Pericardium fibroblast (primary cell): ENCODE measurements at places on chromosomes 4 and X. TPM values are rescaled to one million over a fixed set of nuclear protein-coding genes. Genes with fewer than 3 reads are reported as not detected.

Gene REELD1
- total RNA-seq = not detected in 2 replicates

Gene ZNF185
- total RNA-seq = 4.6 and 5.0 TPM in 2 replicates

Gene BEND2
- total RNA-seq = not detected in 2 replicates

Gene ING2
- 9.2 and 25.8 TPM in 2 replicates for total RNA-seq

Gene GABRQ
- total RNA-seq = not detected in 2 replicates

Gene PTCHD1
- total RNA-seq = under 0.01 TPM in 1 of 2 replicates, not detected in the other

Gene GLOD5
- total RNA-seq = not detected in 2 replicates

Gene UTP3
- 13.9 and 16.8 TPM in 2 replicates for total RNA-seq

Gene HSFX1
- total RNA-seq = 0.12 and 0.60 TPM in 2 replicates

Gene CT55
- total RNA-seq = not detected in 2 replicates

Gene LRP2BP
- under 0.01 TPM in 1 of 2 replicates, not detected in the other for total RNA-seq

Gene ANXA10
- 0.85 TPM in 1 of 2 replicates, not detected in the other for total RNA-seq

Gene PGAM4
- total RNA-seq = not detected in 2 replicates

Gene CLRN2
- total RNA-seq = not detected in 2 replicates

Gene NUDT11
- total RNA-seq = 7.4 and 13.5 TPM in 2 replicates

Gene WAS
- total RNA-seq = 0.23 TPM in 1 of 2 replicates, not detected in the other

Gene PI4K2B
- 11.3 and 13.3 TPM in 2 replicates for total RNA-seq

Gene SH2D1A
- not detected in 2 replicates for total RNA-seq

Gene NUDT9
- total RNA-seq = 21.5 and 30.7 TPM in 2 replicates

Gene SSR4
- 256 and 443 TPM in 2 replicates for total RNA-seq
